ENCODE measurements at places on chromosomes 7 and 10. TPM values are rescaled to one million over a fixed set of nuclear protein-coding genes. Genes with fewer than 3 reads are reported as not detected.

DNA sequence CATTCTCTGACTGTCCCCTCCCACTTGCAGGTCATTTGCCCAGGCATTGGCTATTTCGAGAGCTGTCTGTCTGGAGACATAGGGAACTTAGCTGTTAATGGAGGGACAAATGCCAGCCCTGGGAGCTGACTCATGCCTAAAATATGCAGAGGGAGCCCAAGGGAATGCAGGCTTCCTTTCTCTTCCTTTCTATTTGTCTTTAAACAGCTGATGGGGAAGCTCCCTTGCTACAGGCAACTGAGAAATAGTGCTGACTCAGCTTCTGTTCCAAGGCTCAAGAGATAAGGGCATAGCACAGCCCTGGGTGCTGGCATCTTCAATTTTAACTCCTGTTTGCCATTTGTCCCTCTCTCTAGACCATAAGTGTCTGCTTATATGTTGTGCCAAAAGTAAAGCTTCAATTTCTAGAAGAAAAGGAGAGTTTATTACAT is 82.7 kb upstream of the C1GALT1 start:
- peak; percentile 84 for DNase-seq

- DNase-seq = no peak
These were observed 745.4 kb downstream of the PHTF2 start for GRCh38 chr7:78543976-78544375.

SPRN gene
- 0.27 TPM for total RNA-seq

- DNase-seq = no peak
These were observed 270.5 kb upstream of the PODXL start for GRCh38 chr7:131826960-131827359.

- no peak for DNase-seq
These were observed 18.8 kb downstream of the SORBS1 start for GRCh38 chr10:95542330-95542729.

GRCh38 chr10:8438603-8439002 is 384.1 kb downstream of the GATA3 start:
- DNase-seq = no peak

GRCh38 chr7:88089561-88089960 is 130.3 kb downstream of the SRI start:
- DNase-seq = no peak

DNA sequence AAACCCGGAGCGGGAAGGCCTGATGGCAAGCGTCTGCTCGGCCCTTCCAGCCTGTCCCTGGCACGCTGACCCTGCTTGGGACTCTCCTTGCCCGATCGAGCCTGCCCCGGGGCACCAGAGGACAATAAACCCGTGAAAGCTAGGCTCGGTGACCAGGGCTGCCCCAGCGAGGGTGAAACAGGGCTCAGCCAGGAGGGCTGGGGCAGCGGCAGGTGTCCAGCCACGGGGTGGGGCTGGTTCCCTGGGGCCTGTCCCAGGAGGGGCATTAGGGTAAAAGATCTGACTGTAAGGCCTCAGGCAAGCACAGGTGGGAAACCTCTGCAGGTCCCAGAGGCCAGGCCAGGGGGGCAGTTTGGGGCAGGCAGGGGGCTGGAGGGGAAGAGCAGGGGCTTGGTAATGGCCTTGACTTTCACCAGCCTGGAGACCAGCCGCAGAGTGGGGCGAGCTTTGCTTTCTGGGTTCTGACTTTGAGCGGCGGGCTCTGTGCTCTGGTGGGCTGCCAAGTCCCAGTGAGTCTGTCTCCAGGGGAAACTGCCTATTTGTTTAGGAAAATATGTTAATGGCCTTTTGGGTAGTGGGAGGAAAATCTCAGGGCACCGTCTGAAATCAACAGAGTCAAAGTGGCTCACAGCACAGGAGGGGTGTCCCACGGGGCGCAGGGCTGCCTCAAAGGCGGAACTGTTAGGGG is 68.2 kb upstream of the INPP5A start:
- no peak for DNase-seq

All from WTC11 (cell line).